ENCODE measurements at places on chromosomes 3 and 15.
A peak's percentile ranks its signal among the peaks of the same experiment; 100 is the strongest.

- DNase-seq, result no peak
Measured at GRCh38 chr3:28186748-28187147, 54.7 kb upstream of the CMC1 start.

- no peak for DNase-seq
Measured at GRCh38 chr3:58082047-58082446, 73.8 kb downstream of the FLNB start.

GRCh38 chr3:60933824-60934223 lies 317.4 kb downstream of the FHIT start:
- DNase-seq, result no peak

GRCh38 chr3:186178412-186178811 lies 69.5 kb upstream of the ETV5 start:
- DNase-seq, result no peak

DNA sequence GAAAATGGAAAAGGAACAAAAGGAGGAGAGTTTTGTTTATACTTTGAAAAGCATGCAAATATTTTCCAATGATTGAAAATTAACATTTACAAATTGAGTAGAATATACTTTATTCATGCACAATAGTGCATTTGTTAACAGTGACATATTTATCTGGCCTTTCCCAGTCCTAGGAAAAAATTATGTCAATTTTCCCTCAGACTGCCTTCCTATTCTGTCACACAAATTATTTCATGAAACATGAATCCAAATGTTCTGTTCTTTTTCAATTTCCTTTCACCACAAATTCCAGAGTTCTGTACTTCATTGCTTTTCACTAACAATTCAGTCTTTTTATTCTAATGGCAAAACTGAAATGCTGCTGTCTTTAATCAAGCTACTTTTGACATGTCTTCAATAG lies 945.1 kb downstream of the ROBO1 start:
- no peak for DNase-seq

DNA sequence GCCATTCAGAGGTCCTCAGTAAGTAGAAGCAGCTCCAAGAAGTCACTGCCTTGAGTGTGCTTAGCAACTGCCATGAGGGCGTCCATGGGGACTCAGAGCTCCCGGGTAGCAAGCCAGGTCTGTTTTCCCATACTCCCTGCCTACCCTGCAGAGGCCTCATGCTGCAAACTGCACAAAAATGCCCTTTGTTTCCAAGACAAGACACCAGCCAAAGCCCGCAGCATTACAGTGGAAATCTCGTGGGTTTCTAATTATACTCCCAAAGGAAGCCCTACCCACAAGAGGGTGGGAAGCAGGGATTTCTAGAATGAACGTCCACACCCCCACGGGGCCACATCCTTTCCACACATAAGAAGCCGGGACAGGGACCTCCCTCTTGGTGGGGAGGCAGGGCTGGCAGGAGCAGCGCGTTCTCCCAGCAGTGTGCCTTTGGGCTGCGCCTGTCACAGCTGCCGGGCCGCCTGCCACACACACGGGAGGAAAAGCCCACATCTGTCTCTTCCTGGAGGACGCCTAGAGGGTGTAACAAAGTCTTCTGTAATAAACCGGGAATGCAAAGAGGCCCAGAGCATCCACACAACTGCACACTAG lies 31.1 kb downstream of the FAM174B start:
- no peak for DNase-seq

DNA sequence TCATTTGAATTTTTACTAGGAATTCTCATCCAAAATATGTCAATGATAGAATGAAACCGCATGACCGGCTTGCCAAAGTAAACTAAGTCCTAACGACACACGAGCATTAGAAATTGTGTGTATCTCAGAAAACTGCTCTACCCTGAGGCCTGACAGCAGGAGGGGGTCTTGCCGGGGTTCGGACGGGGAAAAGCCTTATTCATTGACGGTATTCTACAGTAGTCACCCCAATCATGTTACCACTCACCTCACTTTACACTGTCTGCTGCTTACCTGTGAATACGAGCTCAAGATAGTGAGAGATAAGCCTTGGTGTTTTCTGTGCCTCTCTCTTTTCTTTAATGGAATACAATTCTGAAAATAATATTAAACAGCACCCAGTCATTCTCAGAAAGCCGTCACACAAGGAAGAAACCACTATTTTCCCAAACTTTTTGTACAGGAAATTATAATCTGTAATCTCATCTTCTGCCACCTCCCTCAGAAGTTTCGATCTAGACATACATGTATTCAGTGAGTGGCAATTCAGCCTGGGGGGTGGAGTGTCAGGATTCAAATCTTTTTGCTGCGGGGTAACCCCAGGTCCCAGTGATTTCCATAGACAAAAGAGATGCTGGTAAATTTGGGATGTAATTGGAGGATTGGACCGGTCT lies 492 bp upstream of the FAM43A start:
- no peak for DNase-seq

DNA sequence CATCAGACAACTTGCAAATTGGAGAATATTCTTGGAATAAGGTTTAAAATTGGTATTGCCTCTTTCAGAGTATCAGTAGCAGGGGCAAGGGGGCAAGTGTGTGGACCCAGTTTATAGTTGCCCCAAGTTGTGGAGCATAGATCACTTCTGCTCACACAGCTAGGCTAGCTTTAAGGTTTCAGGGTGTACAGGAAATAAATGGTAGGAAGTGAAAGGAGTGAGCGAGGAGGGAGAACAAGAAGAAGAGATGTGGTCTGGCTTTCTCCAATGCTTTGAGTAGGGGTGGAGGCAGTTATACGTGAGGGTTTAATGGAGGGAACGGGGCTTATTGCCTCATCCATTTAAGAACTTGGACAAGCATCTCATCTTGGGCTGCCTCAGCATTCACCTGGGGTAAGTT lies 290.0 kb upstream of the CFAP20DC start:
- no peak for DNase-seq

GRCh38 chr15:85867250-85867649 lies 72.5 kb upstream of the KLHL25 start:
- no peak for DNase-seq

GRCh38 chr3:132749786-132750185 lies 27.6 kb upstream of the NPHP3 start:
- DNase-seq, result no peak

DNA sequence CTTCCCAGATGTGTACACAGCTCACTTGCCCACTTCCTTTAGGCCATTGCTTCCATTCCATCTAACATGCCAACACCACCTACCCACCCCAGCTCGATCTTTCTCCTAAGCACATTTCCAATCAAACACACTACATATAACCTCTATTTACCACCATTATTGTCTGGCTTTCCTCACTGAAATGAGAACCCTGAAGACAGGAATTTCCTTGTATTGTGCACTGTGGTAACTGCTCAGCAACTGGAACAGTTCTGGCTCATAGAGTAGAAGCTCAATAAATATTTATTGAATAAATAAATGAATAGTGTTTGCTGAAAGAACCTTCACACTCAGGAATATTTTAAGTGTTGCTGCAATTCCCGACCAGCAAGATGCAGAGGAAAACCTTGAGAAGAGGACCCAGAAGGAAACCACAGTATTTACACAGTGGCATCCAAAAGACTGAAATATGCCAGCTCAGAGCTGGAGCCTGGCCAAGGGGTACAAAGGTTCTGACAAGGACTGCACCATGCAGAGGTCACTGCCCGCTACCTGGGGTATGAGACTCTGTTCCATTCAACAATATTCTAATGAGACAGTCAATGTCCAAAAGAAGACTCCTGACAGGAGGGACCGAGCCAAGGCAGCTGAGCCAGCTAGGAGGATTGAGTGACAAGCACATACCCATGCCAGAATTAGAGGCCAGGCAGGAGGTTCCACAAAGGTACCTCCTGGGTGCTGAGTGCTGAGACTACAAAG lies 168.8 kb downstream of the NUP210 start:
- no peak for DNase-seq

DNA sequence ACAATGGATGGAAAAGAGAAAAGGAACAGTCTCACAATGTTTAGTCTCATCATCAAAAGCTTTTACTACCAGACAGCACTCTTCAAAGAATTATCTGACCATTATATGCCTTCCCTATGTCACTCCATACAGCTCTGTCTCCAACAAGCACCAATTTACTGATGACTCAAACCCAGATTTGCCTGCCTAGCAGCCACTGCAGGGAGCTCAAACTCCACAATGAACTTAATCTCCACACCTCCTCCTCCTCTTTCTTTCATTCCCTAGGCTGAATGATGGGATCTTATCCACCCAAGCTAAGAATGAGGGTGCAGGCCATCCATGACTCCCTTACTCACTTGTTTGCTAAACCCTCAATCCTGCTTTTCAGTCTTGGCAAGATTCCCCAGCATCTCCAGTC lies 45.5 kb downstream of the NBEAL2 start:
- DNase-seq, result no peak

DNA sequence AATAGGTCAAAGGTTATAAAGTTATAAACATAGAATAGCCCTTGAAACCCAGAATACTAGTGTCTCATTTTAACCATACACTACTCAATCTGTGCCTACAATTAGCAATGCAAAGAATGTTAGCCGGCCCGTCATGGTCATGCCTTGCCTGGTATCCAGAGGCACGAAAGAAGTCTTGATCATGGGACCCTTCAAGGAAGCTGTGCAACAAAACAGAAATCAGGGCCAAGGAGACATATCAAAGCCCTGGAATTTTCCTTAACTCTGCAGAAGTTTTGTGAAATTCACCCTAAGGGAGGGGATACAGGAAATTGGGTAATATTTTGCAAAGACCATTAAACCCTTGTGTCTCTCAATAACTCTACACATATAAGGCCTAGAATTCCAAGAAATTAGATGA lies 482.4 kb downstream of the ROBO1 start:
- no peak for DNase-seq

- DNase-seq, result no peak
Measured at GRCh38 chr3:197329382-197329781, 31.0 kb upstream of the DLG1 start.

- DNase-seq, result no peak
Measured at GRCh38 chr3:6416049-6416661, 444.8 kb upstream of the GRM7 start.

DNA sequence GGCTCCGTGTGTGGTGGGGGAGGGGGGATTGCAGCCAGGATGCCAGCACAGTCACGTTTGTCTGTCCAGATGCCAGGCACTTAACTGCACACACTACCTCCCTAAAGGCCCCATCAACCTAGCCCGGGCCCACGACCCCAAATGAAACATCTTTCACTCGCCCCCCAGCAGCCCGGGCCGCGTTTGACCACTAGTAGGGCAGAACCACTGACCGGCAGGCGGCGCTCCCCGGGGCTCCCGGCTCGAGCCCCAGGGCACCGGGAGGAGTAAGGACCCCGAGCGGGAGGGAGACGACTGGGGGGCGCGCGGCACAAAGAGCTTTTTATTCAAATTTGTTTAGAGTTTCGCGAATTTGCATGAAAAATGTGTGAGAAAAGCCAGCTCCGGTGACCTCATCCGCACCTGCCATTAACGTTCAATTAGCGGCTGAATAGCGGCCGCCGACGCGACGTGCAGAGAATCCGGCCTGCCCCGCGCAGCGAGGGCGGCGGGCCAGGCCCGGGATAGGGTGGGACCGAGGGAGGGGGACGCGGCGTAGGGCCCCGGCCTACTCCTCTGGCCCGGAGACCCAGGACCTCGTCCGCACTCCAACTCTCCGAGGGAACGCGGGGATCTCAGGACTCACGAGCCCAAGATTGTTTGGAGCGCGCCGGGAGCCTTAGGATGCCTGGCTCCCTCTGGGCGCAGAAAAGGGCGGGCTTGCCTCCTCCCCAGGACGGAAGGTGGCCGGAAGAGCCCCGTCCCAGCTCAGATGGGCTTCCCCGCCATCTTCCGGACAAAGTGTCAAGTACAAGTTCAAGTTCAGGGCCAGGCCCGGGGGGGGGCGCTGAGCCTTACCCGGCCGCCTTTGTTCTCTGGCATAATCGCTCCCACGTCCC lies 64.9 kb upstream of the POLG start:
- no peak for DNase-seq

DNA sequence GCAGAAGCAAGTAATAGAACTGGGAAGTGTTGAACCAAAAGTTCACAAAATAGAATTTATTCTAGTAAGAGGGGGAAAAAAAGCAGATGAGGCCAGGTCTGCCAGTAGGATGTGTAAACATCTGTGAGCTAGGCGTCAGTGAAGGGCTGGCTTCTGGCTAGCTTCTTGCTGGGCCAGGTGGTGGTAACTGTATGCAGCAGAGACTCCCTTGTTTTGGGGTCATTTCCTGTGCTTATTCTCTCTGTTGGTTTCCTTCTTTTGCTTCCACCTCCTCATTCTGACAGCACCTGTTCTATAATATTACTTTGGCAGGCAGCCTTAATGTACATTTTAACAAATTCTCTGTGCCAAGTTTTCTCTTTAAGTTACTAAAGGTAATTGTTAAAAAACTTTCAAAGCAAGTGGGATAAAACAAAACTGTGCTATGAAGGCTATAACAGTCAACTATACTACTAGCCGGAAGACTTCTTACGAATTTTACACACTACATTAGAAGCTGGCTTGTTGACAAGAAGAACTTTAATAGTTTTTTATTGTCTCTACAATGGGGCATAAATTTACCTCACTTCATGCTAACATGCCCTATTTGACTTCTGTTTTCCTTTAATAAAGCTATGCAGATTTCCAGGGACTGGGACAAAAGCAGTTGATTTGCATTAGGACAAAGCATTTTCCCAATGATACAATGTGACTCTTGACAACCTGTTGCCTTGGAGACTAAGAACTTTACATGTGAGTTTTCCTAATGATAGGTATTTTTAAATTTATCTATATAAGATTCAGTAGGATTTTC lies 318.8 kb upstream of the NAALADL2 start:
- DNase-seq, result no peak

- no peak for DNase-seq
Measured at GRCh38 chr15:77657634-77658238, 25.0 kb upstream of the LINGO1 start.

- no peak for DNase-seq
Measured at GRCh38 chr3:17749705-17750293, 7.4 kb upstream of the TBC1D5 start.

GRCh38 chr3:106421909-106422308 lies 553.1 kb upstream of the CBLB start:
- peak; percentile 39 for DNase-seq

DNA sequence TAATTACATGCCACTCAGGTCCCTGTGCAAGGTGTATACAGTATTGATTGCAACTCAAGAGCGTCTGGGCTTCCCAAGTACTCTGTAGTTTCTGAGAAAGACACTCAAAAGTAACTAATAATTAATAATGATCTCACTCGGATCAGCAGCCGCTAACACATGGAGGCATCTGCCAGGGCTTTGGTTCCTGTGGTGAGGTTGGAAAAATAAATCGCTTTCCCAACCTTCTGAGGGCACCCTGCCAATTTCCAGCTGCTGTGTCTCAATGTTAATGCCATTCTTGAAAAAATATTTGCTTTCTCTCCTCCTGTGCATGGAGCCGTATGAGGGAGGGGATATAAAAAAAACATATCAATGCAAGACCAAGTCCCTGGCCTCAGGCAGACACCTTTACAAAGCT lies 116.5 kb upstream of the SLC2A2 start:
- DNase-seq, result no peak

DNA sequence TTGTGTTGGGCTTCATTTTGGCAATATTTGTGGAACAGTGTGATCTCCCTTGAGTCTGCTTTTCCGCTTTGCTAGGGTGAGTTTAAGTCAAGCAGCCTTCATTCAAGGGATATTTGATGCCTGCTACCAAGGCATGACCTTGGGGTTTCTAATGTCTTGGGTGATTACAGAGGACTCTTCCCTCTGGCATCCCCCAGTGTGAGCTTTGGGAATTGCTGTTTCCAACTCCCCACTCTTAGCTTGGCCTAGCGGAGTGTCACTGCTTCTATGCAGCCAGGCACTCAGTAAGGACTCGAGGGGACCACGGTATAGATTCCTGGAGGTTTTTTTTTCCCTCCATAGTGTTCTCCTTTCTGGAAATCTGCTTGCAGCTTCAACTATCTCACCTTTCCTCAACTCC lies 21.1 kb downstream of the GCNT3 start:
- no peak for DNase-seq
